ENCODE measurements at places on chromosomes 5 and 9. TPM values are rescaled to one million over a fixed set of nuclear protein-coding genes. Genes with fewer than 3 reads are reported as not detected.
A peak's percentile ranks its signal among the peaks of the same experiment; 100 is the strongest.

- DNase-seq = no peak
Observed at GRCh38 chr9:107638521-107639310, 149.1 kb upstream of the KLF4 start.

GRCh38 chr9:91896513-91897121 lies 53.4 kb downstream of the ROR2 start:
- no peak for DNase-seq

KIAA1958 gene
- 7.6 TPM for polyA plus RNA-seq

DNA sequence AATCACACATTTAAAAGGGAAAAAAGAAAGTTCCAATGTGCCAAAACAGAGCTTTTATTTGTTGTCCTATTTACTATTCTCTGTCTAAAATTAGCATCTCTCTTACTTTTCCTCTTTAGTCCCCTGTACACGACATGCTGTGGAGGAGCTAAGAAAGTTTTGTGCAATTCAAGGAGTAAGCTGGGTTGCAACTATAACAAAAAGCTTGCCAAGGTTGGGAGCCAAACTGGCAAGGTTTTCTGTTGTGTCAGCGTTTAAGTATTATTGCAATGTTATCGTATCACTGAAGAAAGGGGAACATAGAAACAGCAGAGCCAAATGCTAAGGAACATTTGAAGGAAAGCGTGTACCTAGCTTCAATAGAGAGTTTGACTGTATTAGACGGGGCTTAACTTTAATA lies 680.8 kb downstream of the CETN3 start:
- DNase-seq = no peak

- no peak for DNase-seq
Observed at GRCh38 chr9:126316085-126316655, 10.5 kb upstream of the MVB12B start.

DNA sequence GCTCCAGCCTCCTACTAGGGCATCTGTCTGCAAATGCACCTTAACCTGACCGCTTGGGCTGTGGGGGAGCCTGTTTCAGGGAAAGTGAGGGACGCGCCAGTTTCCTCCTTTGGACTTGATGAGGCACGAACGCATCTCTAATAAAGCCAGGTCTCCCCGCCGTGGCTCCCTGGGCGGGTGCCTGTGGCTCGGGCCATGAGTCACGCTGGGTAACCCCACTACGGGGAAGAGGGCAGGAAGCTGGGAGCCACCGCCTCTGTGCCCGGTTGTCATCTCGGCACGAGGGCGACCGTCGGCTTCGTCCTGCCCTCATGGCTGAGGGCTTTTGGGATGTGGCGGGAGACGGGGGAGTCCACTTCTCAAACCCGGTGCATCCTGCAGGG lies 12.1 kb downstream of the NOTCH1 start:
- DNase-seq = no peak

- no peak for DNase-seq
Observed at GRCh38 chr5:135227064-135228022, 171.7 kb downstream of the MACROH2A1 start.

GRCh38 chr9:35690614-35691333 lies 1.0 kb upstream of the TPM2 start:
- peak; percentile 76 for DNase-seq

DNA sequence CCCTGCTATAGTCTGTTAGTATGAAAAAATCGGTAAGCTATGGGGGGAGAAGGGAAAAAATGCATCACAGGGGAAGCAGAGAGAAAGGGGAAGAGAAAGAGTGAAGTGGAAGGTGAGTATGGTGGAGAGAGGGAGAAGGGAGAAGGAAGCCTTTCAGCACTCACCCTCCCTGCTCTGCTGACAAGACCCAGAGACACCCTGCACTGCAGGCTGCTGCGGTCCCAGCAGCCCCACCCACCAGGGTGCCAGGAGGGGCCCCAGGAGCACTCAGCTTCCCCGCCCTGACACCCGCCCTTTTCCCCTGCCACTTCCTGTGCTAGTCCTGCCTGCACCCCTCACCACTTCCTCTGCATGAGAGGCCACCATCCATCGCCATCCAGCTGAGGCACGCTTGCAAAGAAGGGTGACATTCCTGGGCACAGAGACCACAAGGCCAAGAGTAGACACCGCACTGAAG lies 12.7 kb downstream of the STK10 start:
- no peak for DNase-seq

GRCh38 chr9:131302244-131303075 lies 12.9 kb downstream of the PLPP7 start:
- no peak for DNase-seq

- DNase-seq = no peak
Observed at GRCh38 chr5:21701317-21701716, 1151.8 kb downstream of the CDH12 start.

FCN1 gene
- polyA plus RNA-seq = not detected

- no peak for DNase-seq
Observed at GRCh38 chr5:68086857-68087256, 128.7 kb upstream of the PIK3R1 start.

DNA sequence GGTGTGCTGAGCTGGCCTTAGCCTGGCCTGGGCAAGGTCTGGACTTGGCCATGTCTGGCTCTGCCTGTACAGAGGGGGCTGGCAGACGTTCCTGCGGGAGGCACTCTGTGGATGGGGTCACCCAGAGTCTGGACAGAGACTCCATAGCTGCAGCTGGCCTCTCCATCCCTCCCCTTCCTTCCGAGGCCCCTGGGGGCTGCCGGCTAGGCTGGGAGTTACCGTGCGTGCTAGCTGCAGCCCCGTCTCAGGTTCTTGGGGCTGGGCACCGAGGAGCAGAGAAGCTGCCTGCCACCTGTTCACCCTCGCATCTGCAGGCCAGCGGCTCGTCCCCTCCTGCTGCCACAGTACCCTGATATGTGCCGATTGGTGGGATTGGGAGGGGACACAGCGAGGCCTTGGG lies 63.4 kb downstream of the RXRA start:
- DNase-seq = no peak

DNA sequence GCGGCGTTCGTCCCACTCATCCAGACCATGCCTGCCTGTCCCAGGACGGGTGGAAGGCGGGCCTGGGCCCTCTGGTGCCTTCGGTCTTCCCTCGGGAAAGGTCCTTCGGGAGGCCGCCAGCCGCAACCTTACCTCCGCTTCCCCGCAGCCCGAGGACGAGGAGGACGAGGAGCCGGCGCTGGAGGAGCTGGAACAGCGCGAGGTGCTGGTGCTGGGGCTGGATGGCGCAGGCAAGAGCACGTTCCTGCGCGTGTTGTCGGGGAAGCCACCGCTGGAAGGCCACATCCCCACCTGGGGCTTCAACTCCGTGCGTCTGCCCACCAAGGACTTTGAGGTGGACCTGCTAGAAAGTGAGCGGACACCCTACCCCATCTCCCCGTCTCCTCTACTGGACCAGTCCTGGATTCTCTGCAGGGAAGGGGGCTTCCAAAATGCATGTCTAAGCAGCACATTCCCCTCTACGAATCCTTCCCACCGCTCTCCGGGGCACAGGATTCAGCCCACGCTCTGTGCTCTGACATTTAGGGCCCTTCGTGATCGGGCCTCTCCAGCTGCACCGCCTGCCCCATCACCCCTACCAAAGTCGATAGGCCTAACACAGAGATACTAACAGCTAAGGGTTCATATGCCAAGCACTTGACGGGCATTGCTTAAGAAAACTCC lies 1.1 kb downstream of the ARL10 start:
- peak; percentile 83 for DNase-seq

GRCh38 chr9:2023532-2023931 lies 8.4 kb downstream of the SMARCA2 start:
- no peak for DNase-seq
